ENCODE measurements at places on chromosomes 12 and 14.

GRCh38 chr12:3040026-3040656 is 37.0 kb upstream of the TSPAN9 start:
- DNase-seq, result no peak

DNA sequence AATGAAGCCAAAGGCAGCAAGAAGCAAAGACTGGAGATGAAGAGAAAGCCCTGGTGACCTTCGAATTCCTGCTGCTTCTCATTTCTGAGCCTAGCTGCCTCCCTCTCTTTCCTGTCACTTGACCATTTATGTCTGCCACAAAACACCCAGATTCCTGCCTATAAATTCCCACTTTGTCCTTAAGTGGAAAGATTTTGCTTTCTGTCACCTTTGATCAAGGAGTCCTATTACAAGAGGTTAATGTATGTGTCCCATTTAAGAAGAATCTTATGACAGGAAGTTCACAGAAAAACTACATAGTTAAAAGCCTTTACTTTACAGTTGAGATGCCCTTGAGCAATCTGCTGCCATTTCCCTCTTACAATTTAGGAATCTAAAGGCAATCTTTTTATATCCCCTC is 155.7 kb downstream of the GALC start:
- no peak for DNase-seq

DNA sequence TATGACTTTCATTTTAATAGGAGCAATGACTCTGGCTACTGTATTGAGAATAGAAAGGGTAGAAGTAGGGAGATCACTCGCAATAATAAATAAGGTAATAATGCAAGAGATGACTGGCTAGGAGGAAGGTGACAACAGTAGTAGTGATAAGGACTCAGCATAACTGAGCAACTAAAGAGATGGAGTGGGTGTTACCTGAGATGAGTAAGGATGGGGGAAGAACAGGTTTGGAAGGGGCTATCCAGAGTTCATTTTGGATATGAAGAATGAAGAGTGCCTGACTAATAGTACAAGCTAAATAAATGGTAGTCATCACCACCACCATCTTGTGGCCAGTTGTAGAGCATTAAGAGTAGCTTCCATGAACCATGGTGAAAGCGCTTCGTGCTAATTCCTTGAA is 101.1 kb downstream of the RPS6KA5 start:
- no peak for DNase-seq

- no peak for DNase-seq
These were observed 536 bp upstream of the WNT1 start for GRCh38 chr12:48977290-48978281.

GRCh38 chr12:47739979-47740378 is 14.7 kb upstream of the ENDOU start:
- DNase-seq, result no peak

DNA sequence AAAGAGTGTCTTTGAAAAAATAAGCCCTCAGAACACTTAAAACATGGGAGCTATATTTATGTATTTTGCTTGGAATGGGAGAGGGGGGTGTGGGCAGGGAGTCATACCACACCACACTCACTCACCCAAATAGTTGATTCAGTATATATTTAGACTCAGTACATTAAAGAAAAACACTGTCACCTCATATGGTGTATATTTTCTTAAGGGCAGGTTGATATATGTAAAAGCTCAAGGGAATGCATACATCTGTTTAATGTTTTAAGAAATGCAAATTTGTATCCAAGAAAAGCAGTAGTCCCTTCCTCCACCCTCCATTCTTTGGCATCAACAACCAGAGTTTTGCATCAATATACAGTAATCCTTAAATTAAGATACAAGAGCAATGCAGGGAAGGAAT is 1.4 kb downstream of the NFYB start:
- DNase-seq, result no peak

- DNase-seq, result no peak
These were observed 5.5 kb upstream of the GPR132 start for GRCh38 chr14:105070760-105071137.

- DNase-seq, result no peak
These were observed 355.3 kb upstream of the SFSWAP start for GRCh38 chr12:131355361-131356245.

GRCh38 chr14:49594347-49595091 is 4.2 kb upstream of the LRR1 start:
- no peak for DNase-seq

GRCh38 chr12:30968211-30968610 is 41.7 kb downstream of the TSPAN11 start:
- DNase-seq, result no peak

- DNase-seq, result peak; percentile 91
These were observed 15.1 kb downstream of the CCDC177 start for GRCh38 chr14:69559581-69560011.

DNA sequence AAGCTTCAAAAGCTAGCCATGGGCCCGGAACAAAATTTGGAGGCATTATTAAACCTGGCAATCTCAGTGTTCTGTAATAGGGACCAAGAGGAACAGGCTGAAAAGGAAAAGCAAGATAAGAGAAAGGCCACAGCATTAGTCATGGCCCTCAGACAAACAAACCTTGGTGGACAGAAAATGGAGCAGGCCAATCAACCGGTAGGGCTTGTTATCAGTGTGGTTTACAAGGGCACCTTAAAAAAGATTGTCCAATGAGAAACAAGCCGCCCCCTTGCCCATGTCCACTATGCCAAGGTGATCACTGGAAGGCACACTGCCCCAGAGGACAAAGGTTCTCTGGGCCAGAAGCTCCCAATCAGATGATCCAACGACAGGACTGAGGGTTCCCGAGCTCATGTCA is 653.9 kb upstream of the TMEM132C start:
- no peak for DNase-seq

DNA sequence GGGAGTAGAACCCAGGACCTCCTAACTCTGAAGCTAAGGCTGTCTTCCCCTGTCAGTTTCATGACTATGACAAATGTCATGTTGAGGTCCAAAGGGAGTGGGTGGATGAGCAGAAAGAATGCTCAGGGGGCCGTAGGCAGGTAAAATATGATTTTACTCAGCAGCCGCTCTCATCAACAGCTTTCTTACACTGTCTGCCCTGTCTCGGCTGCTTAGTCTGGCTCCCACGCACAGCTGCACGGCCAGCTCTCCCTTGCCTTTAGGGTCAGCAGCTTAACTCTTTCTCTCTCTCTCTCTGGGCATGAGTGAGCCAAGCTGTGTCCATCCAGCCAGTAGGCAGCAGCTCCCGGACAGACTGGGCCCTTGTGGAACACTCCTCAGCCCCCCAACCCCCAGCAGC is 95.2 kb downstream of the GCH1 start:
- no peak for DNase-seq

DNA sequence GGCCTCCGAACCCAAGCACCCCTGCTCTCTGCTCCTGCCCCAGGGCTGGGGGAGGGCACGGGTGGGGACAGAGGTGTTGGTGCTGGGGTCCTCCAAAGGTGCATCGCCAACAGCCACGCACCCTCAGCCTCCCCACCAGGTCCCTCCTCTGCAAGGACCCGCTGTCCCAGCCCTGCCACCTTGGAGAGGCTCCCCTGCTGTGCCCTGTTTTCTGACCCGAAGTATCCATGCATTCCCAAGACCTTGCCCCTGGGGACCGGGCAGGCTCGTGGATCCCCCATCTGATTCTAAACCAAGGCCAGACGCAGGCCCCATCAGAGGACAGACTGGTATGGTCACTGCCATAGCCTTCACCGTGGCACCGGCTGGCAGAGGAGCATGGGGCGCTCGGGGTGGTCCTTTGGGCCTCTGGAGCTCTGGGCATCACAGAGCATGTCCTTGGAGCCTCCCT is 22.7 kb upstream of the BEGAIN start:
- DNase-seq, result no peak

DNA sequence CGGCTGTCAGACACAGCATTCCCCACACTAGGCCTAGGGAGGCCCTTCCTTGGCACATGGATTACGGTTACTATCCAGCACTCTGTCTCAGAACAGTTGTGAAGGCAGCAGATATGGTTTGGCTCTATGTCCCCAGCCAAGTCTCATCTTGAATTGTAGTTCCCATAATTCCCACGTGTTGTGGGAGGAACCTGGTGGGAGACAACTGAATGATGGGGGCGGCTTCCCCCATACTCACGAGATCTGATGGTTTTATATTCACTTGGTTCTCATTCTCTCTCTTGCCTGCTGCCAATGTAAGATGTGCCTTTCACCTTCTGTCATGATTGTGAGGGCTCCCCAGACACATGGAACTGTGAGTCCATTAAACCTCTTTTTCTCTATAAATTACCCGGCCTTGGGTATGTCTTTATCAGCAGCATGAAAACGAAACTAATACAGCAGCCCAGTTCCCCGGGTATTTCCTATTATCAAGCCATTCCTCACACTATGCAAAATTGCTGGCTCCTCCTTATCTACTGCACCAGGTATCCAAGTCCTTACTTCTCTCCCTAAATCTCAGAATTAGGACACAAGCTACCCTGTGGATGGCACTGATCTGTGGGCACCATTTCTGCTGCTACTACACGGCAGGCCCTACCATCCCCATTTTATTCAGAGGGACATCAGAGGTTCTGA is 33.3 kb downstream of the NT5DC3 start:
- no peak for DNase-seq

DNA sequence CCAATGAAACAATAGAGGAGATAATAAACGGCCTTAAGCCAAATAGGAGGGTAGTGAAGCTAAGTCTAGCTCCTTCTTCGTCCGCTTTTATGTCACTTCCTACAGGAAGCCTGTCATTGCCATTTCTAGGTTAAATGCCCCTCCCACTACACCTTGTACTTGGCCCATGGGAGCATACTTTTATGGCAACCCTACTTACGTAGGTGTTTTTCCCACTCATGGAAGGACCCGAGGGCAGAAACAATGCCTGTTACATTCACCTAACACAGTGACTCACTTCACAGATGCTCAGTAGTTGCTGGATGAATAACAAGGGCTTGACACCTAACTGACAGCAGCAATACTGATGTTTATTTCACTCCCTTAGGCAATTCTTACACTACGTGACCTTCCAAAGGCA is 44.5 kb downstream of the ALKBH1 start:
- no peak for DNase-seq

DNA sequence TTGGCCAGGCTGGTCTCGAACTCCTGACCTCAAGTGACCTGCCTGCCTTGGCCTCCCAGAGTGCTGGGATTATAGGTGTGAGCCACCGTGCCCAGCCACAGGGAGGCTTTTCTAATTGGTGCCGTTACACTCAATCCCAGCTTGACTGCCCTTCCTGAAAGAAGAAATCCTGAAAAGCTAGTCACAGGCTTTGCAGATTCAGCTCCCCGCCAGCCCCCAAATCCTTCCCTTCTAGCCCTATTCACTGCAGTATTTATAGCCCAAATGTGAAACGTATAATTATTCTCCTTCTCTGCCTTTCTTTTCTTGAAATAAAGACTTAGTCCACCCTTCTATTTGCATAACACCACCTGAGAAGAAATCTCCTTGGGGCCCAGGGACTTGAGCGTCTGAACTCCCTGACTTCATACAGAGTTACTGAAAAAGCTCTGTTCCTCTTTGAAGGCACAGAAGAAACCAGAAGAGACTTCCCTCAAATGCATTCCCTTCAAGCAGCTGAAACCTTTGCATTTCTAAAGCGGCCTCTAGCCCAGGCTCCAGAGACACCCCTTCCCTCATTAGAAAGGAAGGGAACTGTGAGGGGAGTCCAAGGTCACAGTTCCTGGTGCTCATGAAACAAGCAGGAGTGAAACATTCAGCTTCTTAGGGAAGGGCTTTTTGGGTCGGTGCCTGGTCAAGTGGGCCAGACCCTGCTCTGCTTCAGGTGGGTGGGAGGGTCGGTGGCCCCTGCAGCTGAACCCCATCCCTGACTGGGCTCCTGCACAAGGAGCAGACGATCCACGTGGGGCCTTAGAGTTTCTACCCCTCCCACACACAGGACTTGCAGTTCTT is 42.3 kb upstream of the BATF start:
- no peak for DNase-seq

DNA sequence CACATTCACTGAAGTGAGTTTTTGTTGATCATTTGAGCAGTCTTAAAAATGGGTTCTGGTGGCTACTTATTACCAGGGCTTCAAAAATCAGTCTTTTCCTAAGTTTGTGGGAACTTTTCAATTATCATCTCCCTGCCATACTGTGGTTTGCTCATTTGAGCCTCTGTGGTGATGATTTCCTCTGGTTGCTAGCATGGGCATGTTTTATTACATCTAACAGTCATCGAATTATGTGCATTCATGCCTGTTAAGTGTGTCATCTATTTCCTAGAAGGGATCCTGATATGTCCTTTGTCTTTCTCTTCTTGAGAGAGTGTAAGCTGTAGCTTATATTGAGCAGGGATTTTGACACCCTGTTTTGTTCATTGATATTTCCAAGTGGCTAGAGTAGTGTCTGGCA is 116.8 kb downstream of the WIF1 start:
- no peak for DNase-seq

- DNase-seq, result no peak
These were observed 89.2 kb upstream of the CLMN start for GRCh38 chr14:95408731-95409476.

DNA sequence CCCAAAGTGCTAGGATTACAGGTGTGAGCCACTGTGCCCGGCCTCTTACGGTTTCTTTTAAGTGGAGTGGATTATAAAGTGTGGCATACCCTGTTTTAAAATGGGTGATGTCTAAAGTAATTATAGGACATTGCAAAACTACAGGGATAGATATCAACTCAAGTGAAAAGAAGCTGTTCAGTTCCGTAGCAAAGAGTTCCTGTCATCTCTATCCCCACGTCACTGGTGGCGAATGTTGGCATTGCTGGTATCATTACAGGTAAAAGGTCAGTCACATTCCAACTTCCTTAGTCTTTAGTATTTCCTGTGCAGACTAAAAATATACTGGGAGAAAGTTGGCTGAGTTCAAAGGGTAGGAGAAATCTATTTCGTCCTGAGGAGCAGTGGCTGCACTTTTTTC is 95.6 kb upstream of the SLC38A2 start:
- no peak for DNase-seq

GRCh38 chr12:573232-573631 is 90.0 kb downstream of the NINJ2 start:
- DNase-seq, result no peak

- peak; percentile 73 for DNase-seq
These were observed 2.6 kb upstream of the KLRK1 start for GRCh38 chr12:10392394-10392930.

DNA sequence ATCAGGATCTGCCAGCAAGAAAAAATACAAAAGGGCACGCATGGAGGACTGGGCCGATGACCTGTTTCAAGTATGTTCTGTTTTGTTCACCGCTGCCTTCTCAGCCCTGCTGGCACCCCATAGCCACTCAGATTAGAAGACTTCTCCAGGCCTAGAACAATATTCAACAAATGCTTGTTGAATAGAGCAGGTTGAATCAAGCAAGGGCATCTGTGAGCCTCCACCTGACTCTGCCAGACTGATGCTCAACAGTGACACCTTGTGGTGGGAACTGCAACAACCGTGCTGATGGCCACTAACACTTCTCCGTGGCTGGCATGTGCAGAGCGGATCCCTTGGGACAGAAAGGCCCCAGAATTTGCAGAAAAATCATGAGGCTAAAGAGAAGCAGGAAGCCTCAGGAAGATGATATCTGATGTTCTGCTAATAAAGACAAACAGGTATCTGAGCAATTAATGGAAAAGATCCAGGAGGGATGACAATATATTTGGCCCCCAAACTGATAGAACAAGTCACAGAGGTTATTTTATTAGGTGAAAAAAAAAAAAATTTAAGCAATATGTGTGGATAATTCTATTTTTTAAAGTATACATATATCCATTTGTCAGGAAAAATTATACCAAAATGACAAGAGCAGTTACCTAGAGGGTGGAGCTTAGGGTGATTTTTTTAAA is 114.3 kb downstream of the KSR2 start:
- no peak for DNase-seq

- DNase-seq, result no peak
These were observed 40.7 kb downstream of the PPFIBP1 start for GRCh38 chr12:27564612-27565213.

Data from NCI-H1092 (cell line).